ENCODE measurements at places on chromosomes 2 and 18. TPM values are rescaled to one million over a fixed set of nuclear protein-coding genes. Genes with fewer than 3 reads are reported as not detected.

DAPL1 gene
- 2.5 TPM for total RNA-seq

SPDYA gene
- total RNA-seq = 0.28 TPM

OTOS gene
- not detected for total RNA-seq

ASTL gene
- total RNA-seq = not detected

REG3G gene
- not detected for total RNA-seq

DYNAP gene
- not detected for total RNA-seq

HAAO gene
- total RNA-seq = not detected

MYL1 gene
- not detected for total RNA-seq

TSPYL6 gene
- total RNA-seq = not detected

CCDC74B gene
- 17.5 TPM for total RNA-seq

KRTCAP3 gene
- 44.1 TPM for total RNA-seq

IGFBP5 gene
- total RNA-seq = 1.3 TPM

HJURP gene
- 26.2 TPM for total RNA-seq

ALK gene
- not detected for total RNA-seq

NCKAP5 gene
- 1.8 TPM for total RNA-seq

AKAIN1 gene
- not detected for total RNA-seq

CNDP1 gene
- not detected for total RNA-seq

SIX3 gene
- total RNA-seq = not detected

RBBP8 gene
- 110 TPM for total RNA-seq

FHL2 gene
- total RNA-seq = 67.6 TPM

KCNJ3 gene
- not detected for total RNA-seq

ZNF236 gene
- 5.4 TPM for total RNA-seq

CTLA4 gene
- total RNA-seq = not detected

ZNF638 gene
- total RNA-seq = 55.8 TPM

GPR39 gene
- total RNA-seq = 10.9 TPM

OSBPL6 gene
- total RNA-seq = 1.6 TPM

IL36G gene
- 15.7 TPM for total RNA-seq

UGT1A10 gene
- total RNA-seq = not detected

CABYR gene
- total RNA-seq = 5.9 TPM

TCF23 gene
- total RNA-seq = not detected

GKN1 gene
- total RNA-seq = not detected

DYSF gene
- 7.2 TPM for total RNA-seq

CPLX4 gene
- not detected for total RNA-seq

MC2R gene
- not detected for total RNA-seq

IMPA2 gene
- total RNA-seq = 57.8 TPM

NT5DC4 gene
- total RNA-seq = not detected

ACOXL gene
- 0.05 TPM for total RNA-seq

ASXL3 gene
- total RNA-seq = under 0.01 TPM

CLHC1 gene
- total RNA-seq = 0.74 TPM

AMER3 gene
- not detected for total RNA-seq

SLC39A10 gene
- 17.0 TPM for total RNA-seq

GRB14 gene
- total RNA-seq = 0.98 TPM

MOB4 gene
- total RNA-seq = 35.1 TPM

REG1B gene
- not detected for total RNA-seq

LHCGR gene
- total RNA-seq = not detected

NTSR2 gene
- not detected for total RNA-seq

TMEM163 gene
- not detected for total RNA-seq

BUB1 gene
- 31.2 TPM for total RNA-seq

PRADC1 gene
- 29.8 TPM for total RNA-seq

SLC11A1 gene
- total RNA-seq = not detected

Measured in airway epithelial cell (primary cell).